ENCODE measurements at places on chromosomes 2 and 18.

DNA sequence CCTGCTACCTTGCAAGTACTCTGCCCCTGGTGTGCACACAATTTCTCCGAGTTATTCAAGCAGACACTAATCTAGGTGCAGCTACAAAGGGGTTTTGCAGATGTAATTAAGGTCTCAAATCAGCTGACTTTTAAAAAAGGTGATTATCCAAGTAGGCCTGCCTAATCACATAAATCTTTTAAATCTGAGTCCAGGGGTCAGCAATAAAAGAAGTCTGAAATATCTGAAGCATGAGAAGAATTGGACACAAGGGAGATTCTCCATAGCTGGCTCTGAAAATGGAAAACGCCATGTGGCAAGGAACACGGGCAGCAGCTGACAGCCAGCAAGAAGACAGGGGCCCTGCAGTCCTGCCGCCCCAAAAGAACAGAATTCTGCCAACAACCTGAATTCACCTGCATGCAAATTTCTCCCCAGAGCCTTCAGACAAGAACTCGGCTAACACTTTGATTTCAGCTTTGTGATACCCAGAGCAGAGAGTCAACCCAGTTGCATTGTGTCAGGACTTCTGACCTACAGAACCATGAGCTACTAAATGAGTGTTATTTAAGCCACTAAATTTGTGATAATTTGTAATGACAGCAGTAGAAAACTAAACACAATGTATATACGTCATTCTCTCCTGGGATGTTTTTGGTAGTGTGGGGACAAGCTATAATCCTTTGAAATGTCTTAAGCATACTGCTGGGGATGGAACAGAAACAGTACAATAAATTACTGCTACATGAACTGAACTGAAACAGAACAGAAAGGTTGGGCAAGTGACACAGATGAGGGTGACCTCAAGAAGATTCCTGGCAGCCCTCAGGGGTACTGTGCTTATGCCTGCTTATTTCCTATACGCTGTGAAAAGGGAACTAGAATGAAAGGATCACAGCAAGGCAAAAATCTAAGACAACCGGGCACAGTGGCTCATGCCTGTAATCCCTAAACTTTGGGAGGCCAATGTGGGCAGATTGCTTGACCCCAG lies 3.2 kb downstream of the INO80C start:
- peak; percentile 70 for DNase-seq

GRCh38 chr2:232137356-232138147 lies 176.0 kb downstream of the DIS3L2 start:
- peak; percentile 30 for DNase-seq

GRCh38 chr2:164430166-164430783 lies 191.0 kb downstream of the GRB14 start:
- no peak for DNase-seq

DNA sequence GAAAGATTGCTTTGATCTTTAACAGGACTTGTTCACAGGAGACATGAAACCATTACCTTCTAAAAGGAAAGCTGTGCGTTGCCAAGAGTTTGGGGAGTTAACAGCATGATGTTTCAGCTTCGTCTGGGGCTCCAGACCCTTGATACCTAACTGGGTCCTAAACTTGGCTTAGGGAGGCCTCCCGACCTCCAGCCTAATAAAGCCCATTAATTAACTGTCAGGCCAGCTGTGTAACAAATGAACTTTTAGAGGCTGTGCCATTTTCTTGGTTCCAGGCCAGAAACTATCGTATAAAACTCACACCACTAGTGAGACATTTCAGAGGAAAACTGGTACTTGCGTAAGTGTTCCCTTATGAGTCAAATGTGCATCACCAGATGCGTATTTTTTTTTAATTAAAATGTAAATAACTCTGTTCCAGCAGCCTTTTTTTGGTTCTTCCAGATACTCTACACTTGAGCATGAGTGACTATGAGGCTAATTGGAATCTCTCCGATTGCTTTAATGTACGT lies 236.5 kb downstream of the BCL2 start:
- DNase-seq: no peak

GRCh38 chr2:238159071-238159539 lies 335 bp downstream of the ERFE start:
- no peak for DNase-seq

DNA sequence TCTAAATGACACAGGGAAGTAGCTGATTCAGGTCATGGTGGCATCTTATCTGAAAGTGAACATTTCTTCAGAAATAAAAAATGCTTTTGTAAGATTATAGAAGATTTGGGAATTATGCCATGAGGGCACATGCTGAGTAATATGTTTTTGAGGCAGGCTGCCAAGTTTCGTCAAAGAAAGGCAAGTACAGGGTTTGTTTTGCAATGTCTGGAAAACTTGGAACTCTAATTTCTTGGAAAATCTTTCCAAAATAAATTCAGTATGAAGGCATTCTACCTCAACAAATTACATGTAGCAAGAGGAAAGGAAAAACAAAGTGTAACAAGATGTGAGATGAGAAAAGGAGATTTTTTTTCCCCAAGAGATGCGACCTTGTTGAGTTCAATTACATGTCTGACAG lies 167.7 kb downstream of the PLCL1 start:
- no peak for DNase-seq

DNA sequence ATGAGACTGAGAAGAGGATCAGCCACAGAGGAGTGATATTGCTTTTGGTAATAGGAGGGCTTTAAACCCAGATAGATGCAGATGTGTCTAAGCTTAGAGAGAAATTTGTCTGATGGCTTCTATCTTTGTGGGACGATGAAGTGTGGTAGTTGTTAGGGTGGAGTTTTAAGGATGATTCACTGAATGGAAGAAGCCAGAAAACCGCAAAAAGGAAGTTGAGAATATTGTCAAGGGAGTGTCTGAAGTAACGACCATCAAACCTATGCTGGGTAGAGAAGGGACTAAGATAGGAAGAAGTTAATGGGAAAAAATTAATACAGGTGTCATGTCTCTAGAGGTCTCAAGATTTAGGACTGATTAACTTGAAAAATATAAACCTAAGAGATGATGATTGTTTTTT lies 195.6 kb upstream of the MC4R start:
- no peak for DNase-seq

GRCh38 chr2:203783496-203784203 lies 77.2 kb downstream of the CD28 start:
- DNase-seq: no peak

DNA sequence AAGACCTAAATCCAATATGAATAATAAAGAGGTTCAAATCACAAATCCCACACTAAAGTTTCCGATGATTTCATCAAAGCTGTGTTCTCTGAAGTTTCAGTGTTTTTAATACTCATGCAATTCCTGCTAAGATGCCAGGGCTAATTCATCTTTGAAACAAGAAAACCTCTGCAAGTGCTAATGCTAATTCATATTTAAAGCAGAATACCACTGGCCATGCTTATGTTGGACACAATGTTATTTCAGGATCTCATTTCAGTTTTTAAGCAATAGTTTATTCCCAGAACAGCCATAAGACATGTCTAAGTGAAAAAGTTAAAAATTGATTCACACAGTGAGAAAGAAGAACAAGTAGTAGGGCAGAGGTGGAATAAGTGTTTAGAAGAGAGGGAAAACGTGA lies 62.8 kb downstream of the GRB14 start:
- DNase-seq: no peak

DNA sequence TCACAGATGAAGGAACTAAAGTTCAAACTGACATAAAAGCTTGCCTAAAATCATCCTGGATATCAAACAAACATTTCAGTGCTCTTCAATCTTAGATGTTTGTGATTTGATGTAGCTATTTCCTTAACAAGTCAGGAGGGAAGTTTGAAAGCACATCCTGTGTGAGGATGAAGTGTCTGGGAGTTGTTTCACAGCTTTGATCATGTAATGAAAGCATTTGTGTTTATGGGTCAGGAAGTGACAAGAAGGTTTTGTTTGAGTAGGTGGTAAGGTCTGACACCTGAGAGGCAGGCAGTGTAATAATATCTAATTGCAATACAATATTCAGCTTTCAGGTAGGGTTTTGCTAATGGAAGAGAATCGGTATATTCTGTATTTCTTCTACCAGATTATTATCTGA lies 26.0 kb upstream of the CSRNP3 start:
- no peak for DNase-seq

GRCh38 chr2:160397530-160397865 lies 96.1 kb downstream of the RBMS1 start:
- DNase-seq: no peak

DNA sequence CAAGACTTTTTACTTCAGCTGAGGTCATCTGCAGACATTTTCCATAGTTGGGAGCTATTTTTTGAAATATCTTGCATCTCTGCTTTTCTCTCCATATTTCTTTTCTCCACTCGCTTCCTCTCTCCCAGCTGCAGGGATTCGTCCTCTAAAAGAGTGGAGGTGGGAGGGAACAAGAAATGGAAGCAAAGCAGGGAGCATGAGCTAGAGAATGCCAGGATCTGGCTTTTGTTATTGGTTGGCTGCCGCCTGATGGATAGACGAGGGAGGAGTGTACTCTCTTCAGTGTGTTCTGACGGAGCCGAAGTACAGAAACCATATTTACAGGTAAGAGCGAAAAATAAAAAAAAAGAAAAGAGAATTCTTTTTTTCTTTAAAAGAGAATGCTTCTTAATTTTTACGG lies at the start of gene CSRNP3:
CSRNP3 (plus strand) TSS at position 282 of the 400 bp plus-strand sequence. CDS start 125,368 bp downstream, outside the sequence.
- no peak for DNase-seq
